ENCODE measurements at places on chromosomes 3 and 15.

DNA sequence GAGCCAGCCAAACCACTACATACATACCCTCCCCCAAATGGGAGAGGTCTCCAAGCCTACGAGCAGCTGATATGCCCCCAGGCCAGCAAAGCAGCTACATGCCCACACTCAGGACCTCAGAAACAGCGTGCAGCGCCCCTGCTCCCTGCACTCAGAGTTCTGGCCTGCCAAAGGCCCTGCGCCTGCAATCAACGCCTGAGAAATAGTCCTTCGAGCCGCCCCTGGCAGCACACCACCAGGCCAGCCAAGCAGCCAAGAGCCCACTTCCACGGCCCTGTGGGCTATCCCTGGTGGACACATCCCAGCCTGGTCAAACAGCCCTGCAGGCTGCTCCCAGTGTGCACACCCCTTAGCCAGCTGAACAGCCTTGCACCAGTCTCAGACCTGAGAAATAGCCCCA lies 139.1 kb downstream of the DMXL2 start:
- no peak for DNase-seq

DNA sequence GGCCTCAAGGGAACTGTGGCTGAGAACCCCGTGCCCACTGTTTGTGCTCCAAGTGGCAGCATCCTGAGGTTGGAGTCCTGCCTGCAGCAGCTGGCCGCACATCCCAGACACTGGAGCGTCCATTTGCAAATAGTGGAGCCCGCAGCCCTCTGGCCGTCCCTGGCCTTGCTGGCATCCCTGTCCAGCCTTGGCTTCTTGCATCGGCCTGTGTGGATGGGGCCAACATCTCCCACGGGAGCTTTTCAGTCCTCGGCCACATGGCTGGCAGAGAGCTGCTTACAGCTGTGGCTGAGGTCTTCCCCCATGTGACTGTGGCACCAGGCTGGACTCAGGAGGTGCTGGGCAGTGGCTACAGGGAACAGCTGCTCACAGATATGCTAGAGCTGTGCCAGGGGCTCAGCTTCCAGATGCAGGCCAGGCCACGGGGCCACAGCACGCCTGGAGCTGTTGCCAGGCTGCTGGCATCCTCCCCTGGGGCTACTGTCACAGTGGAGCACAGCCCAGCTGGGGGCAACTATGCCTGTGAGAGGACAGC lies 71.2 kb downstream of the FAM43A start:
- no peak for DNase-seq

- no peak for DNase-seq
Observed at GRCh38 chr15:79478108-79478507, 46.0 kb downstream of the MINAR1 start.

- no peak for DNase-seq
Observed at GRCh38 chr3:141406265-141406664, 38.0 kb downstream of the ZBTB38 start.

DNA sequence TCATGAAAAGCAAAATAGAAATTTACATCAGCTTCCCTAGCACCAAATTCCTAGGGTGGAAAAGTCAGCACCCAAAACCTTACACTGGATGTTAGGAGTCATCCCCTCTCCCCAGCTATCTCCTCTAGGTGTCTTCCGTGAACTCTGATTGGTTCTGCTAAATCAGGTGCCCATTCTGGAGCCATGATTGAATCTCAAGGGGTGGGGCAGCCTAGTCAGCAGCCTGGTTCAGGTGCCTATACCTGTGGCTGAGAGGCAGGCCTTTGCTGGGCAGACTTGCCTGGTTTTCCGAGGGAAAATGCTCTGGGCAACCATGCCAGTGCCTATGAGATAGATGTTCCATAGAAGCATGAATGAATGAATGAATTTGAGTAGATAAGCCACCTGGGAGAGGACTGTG lies 336.7 kb downstream of the LRTM1 start:
- no peak for DNase-seq

DNA sequence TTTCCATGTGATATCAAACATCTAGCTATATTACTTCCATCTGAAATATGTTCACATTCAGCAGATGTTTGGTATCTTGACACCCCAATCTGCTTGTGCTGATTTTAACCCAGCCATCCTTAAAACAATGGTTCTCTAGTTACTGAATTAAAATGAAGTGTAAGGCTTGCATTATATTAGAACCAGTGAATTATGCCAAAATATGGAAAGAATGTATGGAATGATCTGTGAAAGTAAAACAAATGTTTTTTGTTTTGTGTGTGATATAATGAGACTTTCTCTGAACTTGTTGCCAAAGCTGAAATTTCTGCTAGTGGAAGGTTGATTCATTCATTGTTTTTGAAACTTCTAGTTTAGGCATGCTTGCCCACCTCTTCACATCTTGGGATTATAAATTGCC lies 317.1 kb downstream of the MEX3B start:
- no peak for DNase-seq

DNA sequence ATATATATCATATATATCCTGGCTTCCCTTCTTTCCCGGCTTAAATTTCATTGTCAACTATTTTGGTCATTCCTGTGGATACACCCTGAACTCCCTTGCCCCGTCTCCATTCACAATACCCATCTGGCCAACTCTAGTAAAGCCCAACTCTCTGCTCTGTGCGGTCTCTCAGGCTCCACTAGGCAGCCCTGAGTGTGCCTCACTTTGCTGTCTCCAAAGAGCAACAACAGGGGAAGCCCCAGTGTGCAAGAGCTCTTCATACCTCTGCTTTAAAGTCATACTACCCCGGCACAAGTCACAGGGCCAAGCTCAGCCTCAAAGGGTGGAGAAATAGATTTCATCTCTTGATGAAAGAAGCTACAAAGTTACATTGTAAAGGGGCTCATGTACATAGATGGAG lies 18.9 kb upstream of the FEM1B start:
- no peak for DNase-seq

DNA sequence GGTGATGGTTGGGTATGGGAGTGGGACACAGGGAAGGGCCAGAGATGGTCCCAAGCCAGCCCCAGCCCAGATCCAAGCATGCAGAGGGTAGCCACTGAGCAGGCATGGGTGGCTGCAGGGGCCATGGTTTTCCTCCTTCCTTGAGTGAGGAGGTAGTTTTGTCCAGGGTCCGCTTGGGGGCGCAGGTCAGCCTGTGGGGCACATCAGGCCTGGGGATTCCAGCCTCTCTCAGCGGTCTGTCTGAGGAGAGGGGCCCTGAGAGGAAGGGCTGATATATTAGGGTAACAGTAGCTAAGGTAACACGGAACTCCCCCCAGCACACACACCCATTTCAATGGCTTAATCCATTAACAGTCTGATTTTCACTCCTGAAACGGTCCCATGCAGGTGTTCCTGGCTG lies 22.7 kb upstream of the LCTL start:
- no peak for DNase-seq

GRCh38 chr15:63364399-63365272 lies 17.0 kb downstream of the CA12 start:
- DNase-seq: no peak

DNA sequence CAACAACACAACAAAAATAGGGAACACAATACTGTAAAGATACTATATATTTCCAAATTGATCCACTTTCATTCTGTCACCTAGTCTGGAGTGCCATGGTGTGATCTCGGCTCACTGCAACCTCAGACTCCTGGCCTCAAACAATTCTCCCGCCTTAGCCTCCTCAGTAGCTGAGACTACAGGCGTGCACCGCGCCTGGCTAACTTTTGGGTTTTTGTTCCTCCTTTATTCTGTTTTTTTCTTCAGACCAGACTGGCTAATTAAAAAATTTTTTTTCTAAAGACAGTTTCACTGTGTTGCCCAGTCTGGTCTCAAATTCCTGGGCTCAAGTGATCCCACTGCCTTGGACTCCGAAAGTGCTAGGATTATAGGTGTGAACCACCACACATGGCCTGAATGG lies 5.3 kb downstream of the BCL2L10 start:
- DNase-seq: no peak

DNA sequence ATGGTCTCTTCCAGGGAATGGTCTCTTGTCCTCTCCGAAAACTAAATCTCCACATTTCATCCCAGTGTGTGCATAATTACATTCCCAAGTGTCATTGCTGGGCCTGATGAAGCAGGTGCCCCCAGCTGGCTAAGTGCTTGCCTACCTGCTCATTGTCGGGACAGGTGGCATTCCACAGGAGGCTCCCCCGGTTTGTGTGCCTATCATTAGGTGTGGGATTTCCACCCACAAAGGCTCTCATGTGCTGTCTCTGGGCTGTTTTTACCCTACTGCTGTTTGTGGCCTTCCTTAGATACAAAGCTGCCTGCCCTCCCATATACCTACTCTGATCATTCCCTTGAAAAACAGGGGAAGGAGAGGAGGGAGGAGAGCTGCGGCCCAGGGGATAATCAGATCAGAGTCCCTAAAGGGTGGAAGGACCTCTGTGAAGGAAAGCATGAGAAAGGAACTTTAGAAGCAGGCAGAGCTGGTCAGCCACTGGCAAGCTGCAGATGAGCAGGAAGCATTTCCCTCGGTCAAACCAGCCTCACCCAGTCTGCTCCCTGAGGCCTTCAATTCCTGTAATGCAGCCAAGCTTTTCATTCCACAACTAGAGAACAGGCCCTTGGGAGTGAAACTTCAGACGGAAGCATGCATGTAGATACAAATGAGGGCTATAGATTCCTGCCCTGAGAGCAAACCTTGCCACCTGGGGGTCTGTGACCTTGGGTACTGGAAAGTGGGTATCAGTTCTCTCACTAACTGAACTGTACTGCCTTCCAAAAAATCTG lies 60.7 kb upstream of the HEG1 start:
- no peak for DNase-seq

GRCh38 chr15:33138000-33138399 lies 56.5 kb downstream of the FMN1 start:
- DNase-seq: no peak

DNA sequence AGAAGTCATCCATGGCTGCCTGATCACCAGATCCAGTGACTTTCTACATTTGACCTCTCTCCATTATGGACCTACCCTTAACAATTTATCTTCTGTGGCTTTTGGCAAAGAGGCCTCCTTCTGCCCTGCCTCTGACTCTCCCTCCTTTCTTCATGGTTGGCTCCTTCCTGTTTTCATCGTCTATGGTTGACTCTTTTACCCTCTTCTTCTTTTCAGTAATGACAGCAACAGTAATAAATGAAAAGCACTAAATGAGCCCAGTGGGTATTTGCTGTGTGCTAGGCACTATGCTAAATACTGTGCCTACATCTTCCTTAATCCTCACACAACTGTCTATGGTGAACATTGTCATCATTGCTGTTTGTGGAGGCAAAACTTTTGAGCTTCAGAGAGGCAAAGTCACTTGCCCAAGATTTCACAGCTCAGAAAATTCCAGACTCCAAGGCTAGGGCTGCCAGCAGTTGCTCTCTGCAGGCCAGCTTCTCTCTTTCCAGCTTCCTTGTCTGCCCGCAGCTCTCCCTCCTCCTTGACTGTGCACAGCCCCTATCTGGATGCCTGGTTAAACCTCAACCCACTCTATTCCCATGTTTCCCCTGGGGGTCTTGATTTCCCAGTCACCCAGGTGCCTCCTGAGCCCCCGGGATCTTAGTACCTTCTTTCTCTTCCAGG lies 24.6 kb downstream of the ITPR1 start:
- DNase-seq: no peak

GRCh38 chr3:15283702-15284101 lies 48.7 kb downstream of the SH3BP5 start:
- no peak for DNase-seq

DNA sequence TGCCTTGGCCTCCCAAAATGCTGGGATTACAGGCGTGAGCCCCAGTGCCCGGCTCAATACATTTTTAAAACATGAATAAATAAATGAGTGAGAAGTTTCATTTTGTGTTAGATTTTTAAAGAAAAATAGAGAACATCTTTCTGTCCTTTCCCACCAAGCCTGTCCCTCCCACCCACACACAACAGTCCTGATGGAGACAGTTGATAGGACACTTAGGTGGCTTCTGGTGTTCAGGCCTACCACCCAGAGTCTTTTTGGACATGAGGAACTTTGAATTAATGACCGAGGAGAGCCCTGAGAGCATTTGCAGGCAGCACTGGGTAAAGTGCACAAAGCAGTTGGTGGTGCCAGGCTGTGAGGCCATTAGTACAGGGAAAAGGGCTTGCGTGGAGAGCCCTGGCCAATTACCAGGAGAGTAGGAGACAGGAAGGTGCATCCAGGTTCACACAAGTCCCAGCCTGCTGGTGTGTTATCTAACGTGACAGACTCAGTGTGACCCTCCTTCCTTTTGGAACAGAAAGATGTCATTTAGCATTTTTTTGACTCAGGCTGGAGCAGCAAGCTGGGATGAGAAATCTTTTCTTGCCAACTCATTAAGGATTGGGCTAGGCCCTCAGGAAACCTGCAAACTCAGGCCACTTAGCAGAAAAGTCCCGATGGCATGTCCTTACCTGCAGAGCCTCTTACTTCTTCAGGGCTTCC lies 103.6 kb downstream of the PDCD6IP start:
- DNase-seq: no peak

DNA sequence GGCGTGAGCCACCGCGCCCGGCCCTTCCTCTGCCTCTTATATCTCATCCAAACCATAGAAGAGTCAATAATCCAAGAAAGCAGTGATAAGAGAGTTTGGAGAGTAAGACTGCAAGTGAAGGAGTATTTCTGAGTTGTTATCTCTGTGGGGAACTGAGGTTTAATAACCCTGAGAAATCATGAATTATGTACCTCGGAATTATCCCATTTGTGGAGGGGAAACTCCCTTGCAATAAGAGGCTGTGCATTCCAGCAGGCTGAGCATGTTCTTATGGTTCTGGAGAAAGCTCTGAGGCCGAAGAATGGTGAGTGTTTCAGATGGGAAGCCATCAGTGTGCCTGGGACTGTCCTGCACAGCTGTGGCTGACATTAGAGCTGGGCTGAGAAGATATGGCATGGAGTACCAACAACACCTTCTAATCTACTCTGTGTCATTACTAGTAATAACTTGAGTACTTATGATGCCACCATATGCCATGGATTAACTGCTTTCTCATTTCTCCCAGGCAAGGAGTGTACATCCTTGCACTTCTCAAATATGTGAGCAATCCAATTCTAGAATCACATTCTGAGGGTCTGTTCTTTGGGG lies 31.4 kb upstream of the NOX5 start:
- no peak for DNase-seq

- no peak for DNase-seq
Observed at GRCh38 chr3:46835054-46835453, 28.2 kb downstream of the MYL3 start.

DNA sequence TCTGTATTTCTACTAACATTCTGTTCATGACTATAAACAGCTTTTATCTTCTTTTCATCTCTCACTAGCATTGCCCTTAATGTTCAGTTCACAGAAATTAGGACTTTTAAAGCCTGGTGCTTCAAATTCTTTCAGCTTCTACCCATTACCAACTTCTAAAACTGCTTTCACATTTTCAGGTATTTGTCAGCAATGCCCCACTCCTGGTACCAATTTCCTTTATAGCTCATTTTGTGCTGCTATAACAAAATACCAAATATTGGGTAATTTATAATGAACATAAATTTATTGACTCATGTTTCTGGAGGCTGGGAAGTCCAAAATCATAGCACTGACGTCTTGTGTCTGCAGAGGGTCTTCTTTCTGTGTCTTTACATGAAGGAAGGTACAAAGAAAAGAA lies 753.1 kb upstream of the CCDC54 start:
- DNase-seq: no peak

DNA sequence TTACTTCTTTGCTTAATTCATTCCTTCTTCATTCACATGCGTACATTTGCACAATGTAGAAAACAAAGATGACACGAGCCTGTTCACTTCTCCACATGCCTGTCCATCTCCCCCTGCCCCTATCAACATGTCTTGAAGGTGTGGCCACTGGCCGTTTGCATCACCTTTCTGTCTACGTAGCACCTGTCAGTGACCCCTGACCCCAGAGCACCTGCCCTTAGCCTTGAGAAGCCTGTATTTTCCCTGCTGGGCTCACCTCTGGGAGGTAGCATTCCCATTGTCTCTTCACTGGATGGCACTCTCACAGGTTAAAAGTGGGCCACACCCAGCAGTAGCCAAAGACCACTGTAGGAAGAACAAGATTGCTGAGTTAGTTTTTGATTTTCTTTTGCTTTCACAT lies 234.1 kb downstream of the THSD4 start:
- DNase-seq: no peak
